Fibroblast of the conjunctiva (primary cell): ENCODE measurements at places on chromosomes 7 and 10.

GRCh38 chr10:113971349-113971973 lies 72.2 kb upstream of the ADRB1 start:
- no peak for DNase-seq

- DNase-seq = no peak
Observed at GRCh38 chr10:29840516-29841276, 205.9 kb upstream of the SVIL start.

DNA sequence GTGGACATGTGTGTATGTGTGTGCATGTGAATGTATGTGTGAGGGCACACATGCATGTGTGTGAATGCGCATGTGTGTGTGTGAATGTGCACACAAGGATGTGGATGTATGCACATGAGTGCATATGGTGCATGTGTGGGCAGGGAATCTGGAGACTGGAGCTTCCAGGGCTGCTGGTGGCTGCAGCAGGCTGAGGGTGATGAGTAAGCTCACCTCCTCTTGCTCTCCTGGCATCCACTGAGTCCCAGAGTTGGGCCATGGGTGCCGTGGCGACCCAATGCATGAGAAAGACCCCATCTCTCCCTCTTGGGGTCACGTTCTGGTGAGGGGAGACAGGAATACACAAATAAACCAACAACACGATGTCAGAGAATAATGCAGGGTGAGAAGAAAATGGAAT lies 33.3 kb upstream of the COL13A1 start:
- DNase-seq = no peak

GRCh38 chr10:58414270-58415041 lies 29.2 kb downstream of the TFAM start:
- peak; percentile 68 for DNase-seq

DNA sequence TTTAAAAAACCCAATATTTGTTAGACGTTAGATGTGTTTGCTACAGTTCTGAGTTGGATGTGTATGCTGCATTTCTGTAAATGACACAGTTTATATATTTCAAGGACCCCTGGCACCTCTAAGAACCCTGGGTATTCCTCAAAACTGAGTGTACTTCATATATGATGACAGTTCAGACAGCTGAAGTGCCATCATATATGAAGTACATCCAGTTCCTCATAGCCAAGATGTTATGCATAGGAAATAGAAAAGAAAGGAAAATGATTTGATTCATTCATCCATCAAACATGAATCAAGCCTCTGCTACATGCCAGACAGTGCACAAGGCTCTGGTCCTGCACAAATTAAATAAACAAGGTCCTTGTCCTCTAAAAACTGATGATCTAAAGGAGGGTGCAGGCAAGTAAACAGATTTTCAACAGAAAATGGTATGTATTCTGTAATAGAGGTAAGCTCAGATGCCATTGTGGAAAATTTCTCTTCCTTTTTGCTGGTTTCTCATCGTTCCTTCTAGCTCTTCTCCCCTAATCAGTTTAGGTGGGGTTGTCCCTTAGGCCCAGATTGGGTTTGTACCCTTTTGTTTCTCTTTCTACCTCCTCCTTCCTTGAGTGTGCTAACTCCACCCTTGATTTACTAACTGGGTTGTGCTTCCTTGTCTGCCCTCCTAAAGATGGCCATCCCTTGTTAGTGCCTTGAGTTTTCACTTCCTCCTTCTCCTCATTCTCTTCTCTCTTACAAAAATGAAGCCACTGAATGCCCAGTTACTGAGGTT lies 25.3 kb upstream of the SMIM30 start:
- no peak for DNase-seq

- DNase-seq = no peak
Observed at GRCh38 chr10:128473911-128474310, 347.7 kb upstream of the MKI67 start.

GRCh38 chr7:120464104-120464503 lies 191.1 kb downstream of the KCND2 start:
- no peak for DNase-seq

GRCh38 chr10:53744176-53744575 lies 971.6 kb upstream of the MBL2 start:
- DNase-seq = no peak

DNA sequence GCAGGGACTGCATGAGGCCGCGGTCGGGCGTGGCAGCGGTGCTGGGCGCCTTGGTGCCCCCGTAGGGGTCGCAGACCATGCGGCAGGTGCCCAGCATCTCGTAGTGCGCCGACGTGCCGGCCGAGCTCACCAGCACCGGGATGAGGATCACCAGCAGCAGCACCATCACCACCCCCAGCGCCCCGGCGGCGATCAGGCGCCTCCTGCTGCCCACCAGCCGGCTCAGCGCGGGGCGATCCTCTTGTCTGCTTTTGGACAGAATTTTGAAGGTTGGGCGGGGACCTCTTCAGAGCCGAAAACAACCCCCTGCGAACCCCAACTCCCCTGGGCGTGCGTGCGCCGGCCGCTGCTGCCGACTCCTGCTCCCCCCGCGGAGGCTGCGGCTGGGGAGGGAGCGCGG lies 779 bp downstream of the C1QL3 start:
- DNase-seq = peak; percentile 8

GRCh38 chr10:102678068-102678400 lies 33.8 kb downstream of the TRIM8 start:
- DNase-seq = no peak

DNA sequence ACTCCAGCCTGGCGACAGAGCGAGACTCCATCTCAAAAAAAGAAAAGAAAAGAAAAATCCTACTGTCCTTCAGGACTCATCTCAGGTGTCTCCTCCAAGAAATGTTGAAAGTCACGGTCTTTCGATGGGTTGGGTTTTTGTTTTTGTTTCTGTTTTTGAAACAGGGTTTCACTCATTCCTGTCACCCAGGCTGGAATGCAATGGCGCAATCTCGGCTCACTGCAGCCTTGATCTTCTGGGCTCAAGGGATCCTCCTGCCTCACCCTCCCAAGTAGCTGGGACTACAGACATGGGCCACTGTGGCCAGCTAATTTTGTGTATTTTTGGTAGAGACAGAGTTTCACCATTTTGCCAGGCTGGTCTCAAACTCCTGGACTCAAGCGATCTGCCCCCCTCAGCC lies 3.1 kb upstream of the SORBS1 start:
- DNase-seq = no peak

DNA sequence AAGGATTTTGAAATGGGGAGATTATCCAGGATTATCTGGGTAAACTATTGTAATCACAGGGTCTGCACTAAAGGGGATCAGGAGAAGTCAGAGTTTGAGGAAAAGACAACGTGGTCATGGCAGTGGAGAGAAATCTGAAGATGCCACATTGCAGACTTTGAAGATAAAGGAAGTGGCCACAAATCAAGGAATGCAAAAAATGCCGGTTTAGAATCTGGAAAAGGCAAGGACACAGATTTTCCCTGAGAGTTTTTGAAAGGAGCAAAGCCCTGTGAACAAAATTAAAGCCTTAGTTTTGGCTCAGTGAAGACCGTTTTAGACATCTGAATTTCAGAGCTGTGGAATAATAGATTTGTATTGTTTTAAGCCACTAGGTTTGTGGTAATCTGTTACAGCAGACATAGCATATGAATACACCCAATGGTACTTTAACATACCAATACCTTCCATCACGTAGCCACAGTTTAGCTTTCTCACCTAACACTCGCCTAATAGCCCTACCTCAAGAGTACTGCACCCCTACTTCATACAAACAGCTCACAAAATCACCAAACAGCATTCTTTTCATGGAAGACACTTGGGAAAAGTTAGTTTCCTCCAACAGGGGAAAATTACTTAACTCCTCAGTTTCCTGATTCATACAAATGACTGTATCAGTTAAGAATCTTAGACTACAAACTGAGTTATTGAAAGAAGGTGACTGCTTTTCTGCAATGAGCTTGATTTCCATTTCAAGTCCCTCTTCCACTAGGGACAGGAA lies 446.5 kb downstream of the INHBA start:
- no peak for DNase-seq

GRCh38 chr7:129176916-129177710 lies 11.3 kb upstream of the SMO start:
- DNase-seq = no peak

- no peak for DNase-seq
Observed at GRCh38 chr10:15365692-15366091, 5.4 kb downstream of the FAM171A1 start.

- no peak for DNase-seq
Observed at GRCh38 chr10:61564444-61564843, 98.3 kb upstream of the CABCOCO1 start.

DNA sequence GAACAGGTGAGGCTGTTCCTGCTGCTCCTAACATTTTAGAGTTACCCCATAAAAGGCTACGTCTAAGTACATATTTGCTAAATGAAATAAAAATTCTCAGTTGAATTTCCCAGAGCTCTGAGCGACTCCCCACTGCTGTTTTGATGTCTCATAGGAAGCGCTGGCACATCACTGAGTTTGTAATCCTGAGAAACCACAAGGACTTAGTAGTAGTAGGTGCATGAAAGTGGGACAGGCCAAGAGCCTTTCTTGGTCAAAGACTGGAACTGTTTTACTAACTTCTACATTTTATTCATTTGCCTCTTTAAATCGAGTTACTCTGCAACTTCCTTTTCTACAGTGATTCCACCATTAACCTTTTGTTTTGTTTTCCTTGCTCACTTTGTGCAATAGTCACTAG lies 85.9 kb downstream of the XPNPEP1 start:
- DNase-seq = no peak

- DNase-seq = no peak
Observed at GRCh38 chr7:111780527-111780926, 218.2 kb upstream of the IMMP2L start.

GRCh38 chr7:30733691-30734090 lies 18.2 kb upstream of the INMT start:
- DNase-seq = no peak

GRCh38 chr10:119006451-119007210 lies 22.9 kb upstream of the NANOS1 start:
- peak; percentile 94 for DNase-seq

DNA sequence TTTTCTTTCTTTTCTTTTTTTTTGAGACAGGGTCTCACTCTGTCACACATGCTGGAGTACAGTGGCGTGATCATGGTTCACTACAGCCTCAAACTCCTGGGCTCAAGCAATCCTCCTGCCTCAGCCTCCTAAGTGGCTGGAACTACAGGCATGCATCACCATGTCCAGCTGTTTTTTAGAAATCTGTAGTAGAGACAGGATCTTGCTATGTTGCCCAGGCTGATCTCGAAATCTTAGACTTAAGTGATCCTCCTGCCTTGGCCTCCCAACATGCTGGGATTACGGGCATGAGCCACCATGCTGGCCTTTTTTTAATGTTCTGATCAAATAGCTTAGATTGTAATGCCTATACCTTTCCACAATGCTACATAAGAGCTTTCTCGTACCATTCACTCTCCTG lies 107.0 kb upstream of the KCTD7 start:
- DNase-seq = no peak

DNA sequence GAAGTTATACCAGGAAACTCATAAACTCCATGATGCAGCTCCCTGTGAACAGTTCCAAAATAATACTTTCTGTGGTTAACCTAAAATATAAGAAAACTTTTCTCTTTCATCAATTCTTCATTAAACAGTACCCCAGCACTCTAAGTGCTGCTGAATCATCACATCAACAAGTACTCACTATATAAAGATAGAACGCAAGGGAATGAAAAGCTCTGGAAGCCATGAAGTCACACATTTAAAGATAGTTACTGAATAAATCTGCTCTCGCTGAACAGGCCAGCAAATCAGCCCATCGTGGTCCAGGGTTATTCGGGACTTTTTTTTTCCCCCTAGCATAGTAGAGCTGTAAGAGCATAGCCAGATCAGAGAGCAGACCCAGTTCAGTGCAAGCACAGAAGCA lies 254.3 kb downstream of the IPMK start:
- no peak for DNase-seq

DNA sequence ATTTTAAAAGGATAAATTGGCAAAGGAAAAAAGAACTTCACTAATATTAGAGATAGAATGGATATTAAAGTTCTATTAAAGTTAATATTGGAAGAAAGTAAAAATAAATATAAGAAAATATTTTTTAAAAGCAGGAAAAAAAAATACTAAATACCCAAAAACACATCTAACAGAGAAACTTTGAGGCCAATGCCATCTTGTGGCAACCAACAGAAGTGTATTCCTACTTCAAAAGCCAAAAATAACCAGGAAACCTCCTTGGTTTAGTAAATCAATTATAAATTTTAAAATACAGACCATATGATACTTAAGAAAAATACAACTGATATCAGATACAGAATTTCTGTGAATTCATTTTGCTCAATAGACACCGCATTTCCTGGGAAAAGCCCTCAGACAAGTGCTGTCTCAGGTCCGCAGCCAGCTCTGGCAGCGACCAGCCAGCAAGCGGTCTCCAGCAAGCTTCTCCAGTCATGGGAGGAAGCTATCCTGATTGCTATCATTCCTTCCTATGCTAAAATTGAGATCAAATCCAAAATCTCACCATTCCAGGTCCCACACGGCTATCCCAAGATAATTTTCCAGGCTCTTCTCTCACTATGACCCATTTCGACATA lies 65.3 kb downstream of the LMBR1 start:
- DNase-seq = peak; percentile 27

GRCh38 chr10:34254596-34254995 lies 560.5 kb downstream of the PARD3 start:
- peak; percentile 45 for DNase-seq

DNA sequence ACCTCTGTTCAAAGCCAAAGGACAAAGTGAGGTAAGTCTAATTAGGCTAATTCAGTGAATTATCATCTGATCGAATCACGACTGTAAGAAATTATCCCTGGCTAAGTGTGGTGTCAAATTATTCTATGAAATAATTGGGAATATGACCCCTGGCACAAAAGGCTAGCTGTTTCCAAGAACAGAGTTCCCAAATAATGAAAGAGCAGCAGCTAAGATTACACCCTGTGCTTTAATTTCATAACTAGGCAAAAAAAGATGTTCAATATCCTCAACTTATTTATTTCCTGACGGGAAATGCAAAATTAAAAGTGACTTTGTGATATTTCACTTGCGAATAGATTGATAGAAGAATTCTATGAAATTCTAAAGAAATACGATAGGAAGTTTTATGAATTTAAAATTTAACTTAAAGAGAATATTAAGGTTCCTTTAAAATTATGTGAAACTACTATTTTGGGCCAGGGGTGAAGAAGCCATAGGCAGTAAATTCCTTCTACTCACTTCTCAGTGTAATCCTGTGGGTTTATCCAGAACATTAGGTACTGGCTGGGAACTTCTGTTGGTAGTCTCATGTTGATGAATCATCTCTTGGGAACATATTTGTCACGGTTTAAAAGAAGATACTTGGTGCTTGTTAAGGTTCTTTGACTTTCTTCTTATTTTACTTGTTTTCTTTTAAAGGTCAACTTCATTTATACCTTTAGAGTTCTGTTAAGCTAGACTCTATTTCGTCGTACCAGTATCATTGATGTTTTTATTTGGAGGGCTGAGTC lies 148.5 kb downstream of the POLR1F start:
- DNase-seq = peak; percentile 81

DNA sequence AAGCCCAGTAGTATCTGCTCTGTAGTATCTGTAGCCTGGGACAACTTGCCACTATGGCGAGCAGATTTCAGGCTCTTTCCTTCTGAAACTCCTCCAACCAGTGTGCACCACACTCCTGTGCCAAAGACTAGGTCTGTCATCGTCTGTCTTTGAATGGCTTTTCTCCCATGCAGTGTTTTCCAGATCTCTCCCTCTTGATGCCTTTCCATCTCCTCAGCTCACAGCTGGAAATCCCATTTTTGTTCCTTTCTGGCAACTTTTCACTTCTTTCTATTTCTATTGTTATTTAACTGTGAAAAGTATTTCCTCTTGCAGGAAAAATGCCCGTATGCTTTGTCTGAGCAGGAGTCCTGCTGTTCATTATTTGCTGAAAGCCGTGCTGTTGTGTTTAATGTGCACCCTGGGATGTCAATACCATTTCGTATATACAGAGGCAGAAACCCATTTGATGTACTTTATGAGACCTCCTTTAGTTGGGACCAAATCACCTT lies 373.7 kb downstream of the PHTF2 start:
- DNase-seq = no peak
